ENCODE measurements at places on chromosomes 1 and 21.

GRCh38 chr1:168243198-168243597 lies 17.4 kb downstream of the SFT2D2 start:
- DNase-seq: no peak

GRCh38 chr1:102842606-102843005 lies 265.7 kb downstream of the COL11A1 start:
- DNase-seq: no peak

- no peak for DNase-seq
Measured at GRCh38 chr1:26496861-26497260, 24.6 kb downstream of the HMGN2 start.

DNA sequence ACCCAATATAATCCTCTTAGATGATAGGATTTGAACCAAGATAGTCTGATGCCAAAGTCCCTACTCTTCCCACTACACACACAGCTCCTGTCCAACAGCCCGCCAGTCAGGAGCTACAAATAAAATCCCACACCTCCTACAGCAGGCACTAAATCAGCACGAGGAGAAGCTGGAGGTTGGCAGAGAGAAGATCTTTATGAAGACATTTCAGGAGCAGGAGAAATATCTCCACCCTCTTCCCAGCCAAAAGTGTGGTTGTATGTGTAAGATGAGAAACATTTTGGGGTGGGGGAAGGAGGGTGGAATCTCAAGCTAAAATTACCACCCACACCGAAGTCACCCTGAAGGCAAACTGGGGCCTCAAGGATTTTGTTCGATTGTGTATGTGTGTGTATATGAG lies 54.5 kb downstream of the PLXNA2 start:
- DNase-seq: no peak

- DNase-seq: no peak
Measured at GRCh38 chr1:92367496-92367895, 68.6 kb downstream of the RPAP2 start.

GRCh38 chr1:55078470-55078869 lies 39.1 kb downstream of the PCSK9 start:
- peak; percentile 25 for DNase-seq

DNA sequence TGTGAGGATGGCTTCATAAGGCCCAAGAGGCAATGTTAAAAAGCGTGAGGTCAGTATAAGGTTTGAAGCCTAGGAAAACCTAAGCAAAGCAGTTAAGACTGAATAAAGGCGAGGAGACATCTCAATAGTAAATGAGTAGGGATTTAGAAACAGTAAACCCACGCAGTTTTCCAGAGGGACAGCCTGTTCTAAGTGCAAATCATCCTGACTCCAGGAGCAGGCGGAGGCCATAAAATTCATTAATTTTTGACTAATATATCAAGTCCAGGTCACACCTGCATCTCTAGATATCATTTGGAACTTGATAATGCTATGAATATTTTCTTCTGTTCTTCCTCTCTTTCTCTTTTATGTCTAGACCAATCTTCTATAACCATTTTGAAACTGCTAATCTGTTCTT lies 597.0 kb upstream of the RGS18 start:
- DNase-seq: no peak

- DNase-seq: no peak
Measured at GRCh38 chr1:202968895-202969295, 1.8 kb upstream of the CYB5R1 start.

DNA sequence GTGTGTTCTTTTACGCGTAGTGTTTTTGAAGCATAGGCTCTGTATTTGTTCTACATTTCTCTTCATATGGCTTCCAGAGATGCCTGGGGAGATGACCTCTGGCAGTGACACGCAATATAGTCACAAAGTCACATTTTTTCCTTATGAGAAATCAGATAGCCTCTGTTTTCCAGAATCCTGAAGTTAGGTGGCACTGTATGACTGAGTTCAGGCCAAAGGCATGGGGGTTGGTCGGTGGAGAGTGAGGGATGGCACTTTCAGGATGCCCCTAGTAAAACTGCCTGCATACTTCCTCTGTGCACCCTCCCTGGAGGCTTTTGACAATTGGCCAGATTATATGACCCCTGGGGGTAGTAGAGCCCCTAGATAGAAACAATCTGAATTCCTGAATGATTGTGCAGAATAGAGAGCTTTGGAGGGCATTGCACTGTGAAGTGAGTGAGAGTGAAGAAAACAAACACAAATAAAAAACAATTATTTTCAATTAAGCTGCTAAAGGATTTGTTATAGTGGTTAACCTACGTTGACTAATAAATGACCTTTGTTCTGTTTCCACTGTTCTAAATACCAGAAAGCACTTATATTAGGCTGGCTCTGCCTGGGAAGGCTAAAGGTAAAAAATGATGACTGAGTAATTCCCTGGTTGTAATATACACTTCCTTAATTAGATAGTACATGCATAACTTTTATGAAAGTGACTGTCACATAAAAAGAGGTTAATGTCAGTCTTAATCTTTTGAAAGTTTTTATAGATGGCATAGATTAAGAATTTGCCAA lies 1660.8 kb downstream of the PLA2G4A start:
- no peak for DNase-seq

- no peak for DNase-seq
Measured at GRCh38 chr1:31672986-31673385, 28.3 kb upstream of the PEF1 start.

GRCh38 chr1:171513743-171514142 lies 28.4 kb downstream of the PRRC2C start:
- DNase-seq: no peak

- no peak for DNase-seq
Measured at GRCh38 chr1:194477908-194478307, 1291.5 kb upstream of the B3GALT2 start.

- DNase-seq: no peak
Measured at GRCh38 chr1:59105548-59106507, 191.1 kb upstream of the FGGY start.

DNA sequence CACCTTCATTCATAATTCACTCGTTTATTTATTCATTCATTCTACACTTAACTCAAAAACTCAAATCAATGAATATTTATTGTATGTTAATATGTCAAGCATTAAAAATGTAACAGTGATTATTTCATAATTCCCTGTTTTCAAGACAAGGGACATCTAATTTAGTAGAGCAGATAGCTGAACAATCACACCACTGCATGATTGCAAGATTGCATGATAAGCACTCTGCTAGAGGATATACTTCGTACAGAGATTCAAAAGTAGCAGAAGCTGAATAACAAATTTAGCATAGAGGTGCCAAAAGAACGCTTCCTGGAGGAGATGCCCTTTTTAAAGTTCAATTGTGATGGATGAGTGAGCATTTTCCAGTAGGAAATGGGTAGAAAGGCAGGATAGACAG lies 190.6 kb upstream of the BEND5 start:
- no peak for DNase-seq

- DNase-seq: no peak
Measured at GRCh38 chr1:74731399-74732052, 1.3 kb downstream of the CRYZ start.

DNA sequence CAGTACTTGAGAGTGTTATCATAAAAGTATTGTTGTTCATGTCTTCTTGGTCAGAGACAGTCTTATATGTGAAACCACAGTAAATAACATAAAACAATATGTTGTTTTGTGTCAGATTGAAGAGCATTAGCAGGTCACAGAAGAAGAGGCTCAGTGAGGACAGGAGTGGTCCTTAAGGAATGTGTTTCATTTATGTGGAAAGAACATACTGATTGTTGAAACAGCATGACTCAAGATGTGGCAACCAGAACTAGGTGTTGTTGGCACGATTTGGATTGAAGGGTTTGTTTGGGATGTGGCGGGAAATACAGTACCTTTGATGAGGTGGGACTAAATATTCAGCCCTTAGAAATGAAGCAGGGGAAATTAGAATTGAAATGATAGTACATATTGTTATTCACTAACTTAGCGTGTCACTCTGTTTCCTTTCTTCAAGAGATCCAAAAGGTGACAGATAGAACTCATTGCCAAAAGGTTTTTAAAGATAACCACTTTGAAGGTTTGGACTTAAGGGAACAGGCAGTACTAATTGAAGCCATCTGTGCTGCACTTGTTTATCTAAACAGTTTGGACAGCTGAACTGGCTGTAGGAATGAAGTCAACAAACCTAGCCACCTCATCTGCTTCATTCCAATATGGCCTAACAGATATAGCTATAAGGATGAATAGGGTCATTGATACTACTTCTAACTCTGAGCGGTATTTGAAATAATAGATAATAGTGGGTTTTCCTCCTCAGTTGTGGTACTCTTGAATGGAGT lies 14.4 kb downstream of the RALGPS2 start:
- no peak for DNase-seq

- no peak for DNase-seq
Measured at GRCh38 chr1:231500666-231501065, 27.8 kb upstream of the TSNAX start.

- DNase-seq: no peak
Measured at GRCh38 chr1:233277637-233278606, 17.6 kb downstream of the PCNX2 start.

DNA sequence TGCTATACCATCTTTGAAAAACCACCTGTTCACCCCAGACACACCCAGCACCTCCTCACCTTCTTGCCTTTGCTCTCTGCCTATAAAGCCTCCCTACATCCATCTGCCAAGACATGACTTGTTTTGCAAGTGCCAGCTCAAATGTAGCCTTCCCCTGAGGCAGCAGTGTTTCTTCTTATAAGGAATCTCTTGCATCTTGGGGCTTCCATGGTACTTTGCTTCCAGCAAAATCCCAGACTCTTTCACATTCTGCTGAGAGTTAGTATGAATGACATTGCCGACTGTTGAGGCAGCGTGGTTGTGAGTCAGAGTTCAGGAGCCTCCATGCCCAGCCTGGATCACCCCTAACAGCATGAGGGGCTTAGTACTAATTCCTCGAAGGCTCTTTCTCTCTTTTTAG lies 217.4 kb upstream of the RUNX1 start:
- no peak for DNase-seq

GRCh38 chr1:78095593-78095992 lies 49.8 kb downstream of the GIPC2 start:
- no peak for DNase-seq

DNA sequence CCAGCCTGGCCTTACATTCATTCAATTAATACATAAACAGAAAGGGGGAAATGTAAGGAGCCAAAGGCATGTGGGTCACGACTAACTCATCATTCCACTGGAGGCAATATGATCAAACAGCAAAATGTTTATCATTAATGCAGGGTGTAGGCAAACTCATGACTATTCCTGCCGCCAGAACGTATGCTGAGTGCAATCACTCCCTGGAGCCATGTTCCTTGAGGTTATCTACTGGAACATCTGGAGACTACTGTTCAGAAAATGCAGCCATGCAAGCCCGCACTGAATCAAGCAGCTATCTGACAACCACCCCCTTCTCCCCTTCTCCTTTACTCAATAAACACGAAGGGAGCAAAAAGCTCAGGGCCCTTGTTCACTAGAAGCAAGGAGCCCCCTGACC lies 267.6 kb downstream of the COL11A1 start:
- DNase-seq: no peak

DNA sequence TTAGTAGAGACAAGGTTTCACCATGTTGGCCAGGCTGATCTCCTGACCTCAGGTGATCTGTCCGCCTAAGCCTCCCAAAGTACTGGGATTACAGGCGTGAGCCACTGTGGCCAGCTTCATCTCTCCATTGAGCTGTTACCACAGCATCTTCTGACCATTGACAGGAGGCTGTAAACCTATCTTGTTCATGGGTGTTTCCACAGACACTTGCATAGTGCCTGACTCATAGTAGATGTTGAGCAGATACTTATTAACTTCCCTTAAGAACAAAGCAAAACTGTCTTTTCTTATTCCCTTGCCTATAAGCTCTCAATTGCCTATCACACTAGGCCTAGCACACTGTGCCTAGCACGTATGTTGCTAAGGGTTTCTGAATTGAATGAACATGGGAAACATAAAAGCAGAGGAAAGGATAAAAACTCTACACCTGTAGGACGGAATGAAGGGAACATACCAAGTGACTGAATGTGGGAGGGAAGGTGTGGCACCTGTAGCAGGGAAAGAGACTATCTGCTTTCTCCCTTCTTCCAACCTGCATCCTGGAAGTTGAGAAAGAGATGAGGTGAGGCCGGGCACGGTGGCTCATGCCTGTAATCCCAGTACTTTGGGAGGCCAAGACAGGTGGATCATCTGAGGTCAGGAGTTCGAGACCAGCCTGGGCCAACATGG lies 1.2 kb upstream of the C1orf54 start:
- no peak for DNase-seq

- no peak for DNase-seq
Measured at GRCh38 chr1:201769966-201770365, 59.0 kb upstream of the IPO9 start.

GRCh38 chr1:115757856-115758255 lies 10.7 kb downstream of the CASQ2 start:
- DNase-seq: no peak

DNA sequence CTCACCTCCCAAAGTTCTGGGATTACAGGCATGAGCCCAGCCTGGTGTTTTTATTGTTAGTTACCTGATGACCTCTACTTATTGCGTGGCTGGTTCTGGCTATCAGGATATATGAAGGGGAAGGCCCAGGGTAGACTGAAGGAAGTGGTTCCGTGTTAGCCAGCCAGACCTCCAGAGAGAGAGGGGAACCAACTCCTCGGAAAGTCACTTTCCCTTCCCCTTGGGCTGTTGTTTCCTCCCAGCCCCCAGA lies 2.5 kb upstream of the RCSD1 start:
- DNase-seq: no peak

- DNase-seq: no peak
Measured at GRCh38 chr1:60367532-60367931, 294.0 kb upstream of the C1orf87 start.

DNA sequence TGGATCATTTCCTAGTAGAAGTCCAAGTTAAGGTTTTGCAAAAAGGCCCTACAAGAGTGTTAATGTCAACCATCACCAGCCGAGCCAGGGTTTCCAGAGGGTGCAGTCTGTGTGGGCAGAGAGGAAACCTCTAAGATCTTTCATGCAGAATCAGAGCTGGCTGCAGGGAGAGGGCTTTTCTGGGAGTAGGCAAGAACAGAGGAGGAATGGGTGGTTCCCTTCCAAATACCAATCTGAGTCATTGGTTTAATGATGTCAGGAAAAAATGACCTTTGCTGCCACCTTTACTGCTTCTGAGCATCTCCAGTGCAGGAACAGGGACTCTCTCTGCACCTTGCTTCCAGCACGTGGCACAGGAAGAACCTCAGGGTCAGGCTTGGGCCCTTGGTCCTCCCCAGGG lies 73.8 kb downstream of the TNR start:
- no peak for DNase-seq

DNA sequence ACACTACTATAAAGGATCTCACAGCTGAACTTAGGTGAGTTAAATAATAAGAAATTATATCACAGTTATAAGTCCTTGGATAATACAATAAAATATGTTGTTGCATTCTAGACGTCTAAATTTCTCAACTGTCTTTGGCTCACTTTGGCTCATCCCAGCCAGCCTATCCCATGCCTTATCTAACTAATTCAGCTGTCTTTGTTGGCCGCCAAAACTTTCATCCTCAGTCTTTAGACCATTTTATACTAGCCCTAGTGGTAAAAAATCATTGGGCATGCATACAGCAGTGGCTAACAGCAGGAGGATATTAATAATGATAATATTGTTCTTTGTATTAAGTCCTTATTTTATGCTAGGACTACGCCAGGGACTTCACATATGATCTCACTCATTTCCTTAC lies 59.3 kb downstream of the CCDC18 start:
- DNase-seq: no peak

Measured in NCI-H2081 treated with DMSO at 0.1 percent for 48 hours (cell line).